ENCODE measurements at places on chromosomes 2 and 18.

DNA sequence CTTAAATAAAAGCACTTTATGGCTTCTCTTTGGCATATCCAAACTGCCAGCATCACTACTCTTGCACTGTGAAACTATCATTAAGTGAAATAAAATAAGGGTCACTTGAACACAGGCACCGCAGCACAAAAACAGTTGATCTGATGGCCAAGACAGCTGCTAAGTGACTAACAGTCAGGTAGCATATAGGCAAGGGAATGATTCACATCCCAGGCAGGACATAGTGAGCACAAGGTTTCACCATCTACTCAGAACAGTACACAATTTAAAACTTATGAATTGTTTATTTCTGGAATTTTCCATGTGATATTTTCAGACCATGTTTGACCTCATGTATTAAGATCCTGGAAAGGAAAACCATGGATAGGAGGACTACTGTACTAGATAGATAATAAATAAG is 214.2 kb downstream of the MREG start:
- DNase-seq = no peak

DNA sequence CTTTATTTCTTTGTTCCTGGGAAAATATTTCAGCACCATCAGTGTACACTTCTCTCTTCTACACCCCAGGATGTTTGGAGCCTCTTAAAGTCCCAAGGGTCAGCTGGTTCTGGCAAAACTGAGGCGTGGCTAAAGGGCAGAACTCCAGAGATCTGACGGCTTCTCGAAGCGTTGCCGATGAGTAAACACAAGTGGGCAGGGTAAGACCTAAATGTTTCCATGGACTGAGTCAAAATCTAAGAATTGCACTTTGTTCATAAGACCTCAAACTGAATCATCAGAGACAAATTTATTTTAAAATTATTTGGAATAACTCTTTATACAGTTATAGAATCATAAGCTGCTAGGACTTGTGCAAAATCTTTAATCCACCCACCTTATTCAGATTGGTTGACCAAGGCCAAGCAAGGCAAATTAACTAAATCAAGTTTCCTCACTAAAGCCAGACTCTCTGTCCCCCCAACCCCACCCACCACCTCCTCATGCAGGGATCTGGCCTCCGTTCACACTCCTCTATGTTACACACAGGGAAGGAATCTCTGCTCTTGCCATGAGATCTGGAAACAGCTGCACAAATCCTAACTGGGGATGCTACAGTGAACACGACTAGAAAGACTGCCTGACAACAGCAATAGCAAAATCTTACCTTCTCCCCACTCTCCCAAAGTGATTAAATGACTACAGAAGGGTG is 342.6 kb upstream of the KLHL29 start:
- DNase-seq = no peak

DNA sequence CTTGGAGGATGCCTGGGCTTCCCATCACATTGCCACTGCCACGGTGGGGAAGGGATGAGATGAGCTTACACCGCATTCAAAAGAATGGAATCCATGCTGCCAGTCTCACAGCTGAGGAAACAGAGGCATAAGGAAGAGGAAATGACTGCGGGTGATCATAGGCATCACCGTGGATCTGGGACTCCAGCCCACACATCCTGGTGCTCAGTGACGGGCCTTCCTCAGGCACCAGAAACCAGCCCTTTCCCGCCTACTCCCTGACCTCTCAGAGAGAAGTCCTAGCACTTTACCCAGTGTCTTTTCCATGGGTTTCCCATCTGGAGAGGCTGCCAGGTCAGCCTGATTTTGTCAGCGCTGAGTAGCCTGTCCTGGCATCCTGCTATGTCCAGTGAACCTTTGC is 5.3 kb upstream of the PLB1 start:
- DNase-seq = no peak

- no peak for DNase-seq
Measured at GRCh38 chr2:239567786-239568185, 167.0 kb upstream of the HDAC4 start.

GRCh38 chr2:37773371-37774130 is 102.1 kb upstream of the CDC42EP3 start:
- no peak for DNase-seq

DNA sequence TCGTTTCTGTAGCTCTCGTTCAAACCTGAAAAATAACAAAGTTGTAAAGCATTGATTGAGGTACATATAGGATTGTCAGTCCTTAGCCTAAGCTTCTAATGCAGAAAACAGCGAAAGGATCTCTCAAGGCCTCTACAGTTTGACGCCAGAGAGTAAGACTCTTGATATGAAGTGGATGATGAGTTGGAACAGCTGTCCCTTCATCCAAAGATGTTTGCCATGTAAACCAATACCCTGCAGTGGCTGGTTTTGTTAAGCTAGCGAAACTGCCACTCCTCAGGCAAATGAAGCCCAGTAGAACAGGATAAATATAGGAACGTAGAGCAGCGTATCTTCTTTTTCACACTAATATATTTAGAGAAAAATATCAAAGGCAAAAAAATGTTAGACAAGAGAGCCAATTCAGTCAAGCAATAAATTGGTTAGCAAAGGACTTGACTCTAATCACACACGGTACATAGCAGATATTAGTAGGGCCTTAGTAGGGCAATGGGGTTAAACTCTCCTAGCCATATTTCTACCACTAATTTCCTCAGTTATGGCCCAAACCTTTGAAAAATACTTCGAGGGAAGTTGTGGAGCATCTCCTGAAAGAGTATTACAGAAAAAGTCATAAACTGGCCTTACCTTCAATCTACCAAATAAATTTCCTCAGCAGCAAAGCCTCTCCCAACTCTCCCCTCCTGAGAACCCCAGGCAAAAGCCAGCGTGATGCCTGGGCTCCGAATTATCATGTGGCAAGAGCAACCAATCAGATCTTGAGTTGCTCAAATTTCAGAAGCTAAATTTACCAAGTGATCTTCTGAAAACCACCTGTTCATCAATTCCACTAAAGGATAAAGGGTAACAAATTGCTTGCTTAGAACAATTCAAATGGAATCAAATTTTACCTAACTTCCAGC is at the start of gene NEB:
NEB (minus strand) TSS at position 706 of the 902 bp plus-strand sequence. CDS start 1,320 bp downstream, outside the sequence.
- DNase-seq = no peak

DNA sequence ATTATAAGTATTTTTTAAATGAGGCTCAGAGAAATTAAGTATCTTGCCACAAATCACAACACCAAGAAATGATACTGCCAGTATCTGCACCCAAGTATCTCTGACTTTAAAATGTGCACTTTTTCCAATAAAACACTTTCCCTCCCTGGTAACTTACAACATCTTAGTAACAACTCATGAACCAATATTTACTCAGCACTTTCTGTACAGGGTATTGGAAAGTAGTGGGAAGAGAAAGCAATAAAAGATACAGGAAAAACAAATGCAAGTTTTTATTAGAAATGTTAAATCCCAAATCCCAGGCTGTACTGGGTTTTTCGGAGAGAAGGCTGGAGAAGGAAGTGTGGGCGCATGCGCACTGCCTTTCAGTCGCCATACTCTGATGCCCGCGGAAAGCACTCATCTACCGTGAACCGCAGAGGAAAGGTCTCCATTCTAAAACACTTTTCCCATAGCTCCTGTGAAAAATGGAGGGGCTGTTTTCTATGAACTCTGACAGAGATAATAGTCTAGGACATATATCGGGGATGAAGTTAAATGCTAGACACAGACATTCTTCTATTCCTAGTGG is 52.1 kb downstream of the L3MBTL4 start:
- no peak for DNase-seq

DNA sequence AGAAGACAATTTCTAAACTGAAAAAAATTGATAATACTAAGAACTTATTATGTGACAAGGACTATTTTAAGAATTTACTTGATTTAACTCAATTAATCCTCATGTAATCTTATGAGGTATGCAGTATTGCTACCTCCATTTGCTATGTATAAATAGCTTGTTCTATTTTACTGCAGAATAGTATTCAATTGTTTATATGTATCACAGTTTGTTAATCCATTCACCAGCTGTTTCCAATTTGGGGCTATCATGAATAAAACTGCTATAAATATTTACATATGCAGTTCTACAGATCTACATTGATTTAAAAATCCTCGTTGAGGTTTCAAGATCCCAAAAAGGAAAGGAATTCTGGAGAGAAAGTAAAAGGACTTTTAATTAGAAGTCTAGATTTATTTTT is 54.8 kb upstream of the DOCK10 start:
- no peak for DNase-seq

DNA sequence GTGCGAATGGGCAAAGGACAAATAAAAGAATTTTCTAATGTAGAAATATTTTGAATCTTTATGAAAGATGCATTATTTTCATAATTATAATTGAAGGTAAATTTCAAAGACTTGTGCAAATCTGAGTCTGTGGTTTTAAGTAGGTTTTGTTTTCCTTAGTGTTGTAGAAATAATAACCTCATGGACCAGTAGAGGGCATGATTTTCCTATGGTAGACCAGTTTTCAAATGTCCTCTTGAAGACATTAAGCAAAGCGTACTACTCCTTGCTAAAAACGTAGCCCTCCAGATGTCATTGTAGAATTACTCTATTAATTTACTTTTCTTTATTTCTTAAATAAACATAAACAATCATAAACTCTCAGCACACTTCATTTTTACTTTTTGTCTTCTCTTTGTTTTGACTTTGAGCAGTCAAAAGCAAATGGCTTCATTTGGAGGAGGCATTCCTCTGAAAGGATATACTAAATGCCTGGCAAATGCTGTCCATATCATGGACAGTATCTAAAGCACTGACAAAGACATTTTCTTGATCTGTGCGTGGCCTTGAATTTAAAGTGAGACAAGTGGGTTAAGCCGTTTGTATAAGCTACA is 85.8 kb upstream of the FAM237A start:
- DNase-seq = peak; percentile 63

DNA sequence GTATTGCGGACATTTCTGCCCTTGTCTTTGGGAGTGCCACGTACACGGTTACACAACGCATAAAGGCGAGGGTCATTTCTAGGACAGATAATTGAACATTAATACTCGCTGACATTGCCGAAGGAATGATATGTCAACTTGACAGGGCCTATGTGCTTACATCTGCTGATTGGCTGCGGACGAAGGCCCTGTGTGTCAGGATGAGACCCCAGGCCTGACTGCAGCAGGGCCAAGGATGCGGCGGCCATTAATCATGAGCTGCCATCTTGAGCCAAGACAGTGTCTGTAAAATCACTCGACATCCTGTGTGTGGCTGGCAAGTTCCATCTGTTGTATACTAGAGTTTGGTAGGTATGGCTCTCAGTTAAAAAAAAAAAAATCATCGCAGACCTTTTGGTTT is 96.6 kb downstream of the MEIS1 start:
- no peak for DNase-seq

- peak; percentile 29 for DNase-seq
Measured at GRCh38 chr18:70384181-70384790, 95.4 kb downstream of the SOCS6 start.

DNA sequence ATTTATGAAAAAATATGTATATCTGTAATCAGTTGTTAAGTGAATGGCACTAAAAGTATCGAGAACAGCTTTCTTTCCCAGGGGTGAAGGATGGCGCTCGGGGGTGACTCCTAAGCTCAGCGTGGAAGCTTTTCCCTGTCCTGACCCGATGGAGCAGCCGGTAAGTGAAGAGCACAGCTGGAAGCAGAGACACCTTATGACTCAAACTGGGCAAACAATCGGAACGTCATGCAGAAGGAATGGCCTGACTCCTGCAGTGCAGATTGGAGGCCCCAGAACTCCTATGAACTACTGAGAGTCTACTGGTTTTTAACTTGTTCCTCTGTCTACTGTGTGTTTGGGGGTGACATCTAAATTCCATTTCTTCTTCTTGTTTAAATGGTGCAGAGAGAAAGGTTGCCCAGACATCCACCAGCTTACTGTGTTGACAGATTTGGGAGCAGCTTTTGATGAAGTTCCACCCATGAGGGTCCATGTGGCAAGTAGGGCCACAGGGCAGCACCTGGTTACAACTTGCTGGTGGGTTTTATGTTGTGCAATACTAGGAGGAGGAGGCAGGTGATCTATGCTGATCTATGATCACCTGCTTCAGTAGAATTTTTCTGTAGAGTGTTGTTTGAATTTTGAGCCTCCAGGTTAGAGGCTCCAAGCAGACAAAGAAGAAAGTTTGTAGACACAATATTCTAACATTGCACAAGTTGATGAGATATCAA is 52.8 kb upstream of the TMEM182 start:
- no peak for DNase-seq

DNA sequence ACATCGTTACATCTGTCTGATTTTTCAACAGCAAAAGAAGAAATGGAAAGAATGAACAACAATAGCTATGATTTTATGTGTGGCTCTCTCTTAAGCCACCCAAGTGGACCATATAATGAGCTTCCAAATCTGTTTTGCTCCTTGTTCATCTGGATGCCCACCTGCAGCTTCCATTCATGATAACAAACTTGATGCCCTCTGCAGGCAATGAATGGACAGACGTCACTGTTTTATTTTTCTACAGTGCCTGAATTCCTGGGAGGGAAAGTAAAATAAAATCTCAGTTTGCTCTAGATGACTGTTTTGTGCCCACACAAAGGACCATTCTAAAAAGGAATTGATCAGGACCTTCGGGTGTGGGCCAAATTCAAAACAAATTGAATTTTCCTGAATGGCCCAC is 5.0 kb downstream of the MREG start:
- no peak for DNase-seq

DNA sequence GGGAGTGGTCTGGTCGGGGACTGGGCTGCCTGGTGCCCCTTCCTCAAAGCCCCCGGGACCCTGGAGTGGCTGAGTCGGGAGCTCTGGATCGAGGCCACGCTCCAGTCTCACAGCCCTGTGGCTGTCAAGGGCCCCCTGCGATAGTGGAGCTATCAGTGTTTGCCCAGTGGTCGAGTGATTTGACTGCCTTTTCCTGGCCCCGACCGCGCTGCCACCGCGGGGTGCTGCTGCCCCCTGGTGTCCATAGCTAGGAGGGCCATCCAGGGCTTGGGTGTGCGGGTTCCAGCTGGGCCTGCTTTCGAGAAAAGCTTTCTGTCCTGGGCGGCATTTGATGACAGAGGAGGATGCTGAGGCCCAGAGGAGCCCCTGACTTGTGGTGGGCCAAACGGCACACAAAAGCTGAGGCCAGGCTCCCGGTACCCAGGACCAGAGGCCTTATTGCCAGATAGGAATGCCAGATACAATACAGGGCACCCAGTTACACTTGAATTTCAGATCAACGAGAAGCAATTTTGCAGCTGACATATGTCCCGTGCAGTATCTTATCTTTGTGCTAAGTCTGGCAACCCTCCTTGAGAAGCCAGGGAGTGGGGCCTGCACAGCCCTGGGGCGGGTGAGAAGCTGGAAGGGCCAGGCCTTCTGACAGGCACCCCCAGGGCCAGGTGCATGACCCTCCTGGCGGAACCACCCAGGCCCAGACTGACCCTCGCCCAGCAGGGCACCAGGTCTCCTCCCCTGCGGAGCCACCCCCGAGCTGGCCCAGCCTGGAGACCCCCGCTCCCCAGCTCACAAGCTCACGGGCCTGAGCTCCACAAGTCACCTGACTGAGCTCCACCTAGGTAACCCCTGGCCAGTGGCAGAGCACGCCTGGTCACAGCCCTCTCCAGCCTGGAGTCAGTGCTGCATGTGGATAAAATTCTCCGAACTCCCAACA is 13.0 kb downstream of the ODC1 start:
- DNase-seq = peak; percentile 72

GRCh38 chr18:79739440-79739778 is 58.3 kb upstream of the KCNG2 start:
- no peak for DNase-seq

GRCh38 chr2:65727816-65728215 is 295.4 kb upstream of the SPRED2 start:
- no peak for DNase-seq

GRCh38 chr2:110820128-110820527 is 87.8 kb downstream of the ACOXL start:
- no peak for DNase-seq

- DNase-seq = no peak
Measured at GRCh38 chr2:73811878-73812277, 16.9 kb upstream of the STAMBP start.

- DNase-seq = peak; percentile 64
Measured at GRCh38 chr2:224357098-224357901, 44.6 kb downstream of the FAM124B start.
